ENCODE measurements at places on chromosomes 7 and 10. TPM values are rescaled to one million over a fixed set of nuclear protein-coding genes. Genes with fewer than 3 reads are reported as not detected.

PTPN20 gene
- 0.27 TPM for total RNA-seq

HTR5A gene
- not detected for total RNA-seq

TMEM139 gene
- total RNA-seq = not detected

ANKRD26 gene
- 7.2 TPM for total RNA-seq

FXYD4 gene
- not detected for total RNA-seq

- H3K36me3 ChIP-seq = no peaks in the 10 kb centered on the region
- H3K4me1 ChIP-seq = no peaks in the 10 kb centered on the region
- H3K4me3 ChIP-seq = no peak overlapping the region
- DNase-seq = no peak
- no peaks in the 10 kb centered on the region for H3K27me3 ChIP-seq
- no peak overlapping the region for H3K27ac ChIP-seq
Measured at GRCh38 chr10:11255796-11256444, 238.2 kb downstream of the CELF2 start.

- no peaks in the 10 kb centered on the region for H3K27me3 ChIP-seq
- H3K4me3 ChIP-seq = no peak overlapping the region
- peak; percentile 36 for DNase-seq
- H3K4me1 ChIP-seq = no peaks in the 10 kb centered on the region
Measured at GRCh38 chr10:104580774-104581675, 60.1 kb upstream of the SORCS3 start.

- H3K27me3 ChIP-seq = no peaks in the 10 kb centered on the region
- no peak overlapping the region for H3K27ac ChIP-seq
- no peaks in the 10 kb centered on the region for H3K36me3 ChIP-seq
- H3K4me3 ChIP-seq = no peak overlapping the region
- DNase-seq = no peak
Measured at GRCh38 chr10:133016493-133017202, 71.1 kb upstream of the ADGRA1 start.

- H3K4me3 ChIP-seq = peak overlapping the region; percentile 37
- H3K36me3 ChIP-seq = peaks cover 3% of the 10 kb centered on the region
- H3K4me1 ChIP-seq = peaks cover 8% of the 10 kb centered on the region
- H3K27me3 ChIP-seq = no peaks in the 10 kb centered on the region
- no peak overlapping the region for H3K27ac ChIP-seq
- DNase-seq = peak; percentile 87
Measured at GRCh38 chr10:119028900-119029612, 458 bp upstream of the NANOS1 start.

Data from endothelial cell of umbilical vein (primary cell).